HFFc6 (cell line): ENCODE measurements at places on chromosomes 6 and 20.

DNA sequence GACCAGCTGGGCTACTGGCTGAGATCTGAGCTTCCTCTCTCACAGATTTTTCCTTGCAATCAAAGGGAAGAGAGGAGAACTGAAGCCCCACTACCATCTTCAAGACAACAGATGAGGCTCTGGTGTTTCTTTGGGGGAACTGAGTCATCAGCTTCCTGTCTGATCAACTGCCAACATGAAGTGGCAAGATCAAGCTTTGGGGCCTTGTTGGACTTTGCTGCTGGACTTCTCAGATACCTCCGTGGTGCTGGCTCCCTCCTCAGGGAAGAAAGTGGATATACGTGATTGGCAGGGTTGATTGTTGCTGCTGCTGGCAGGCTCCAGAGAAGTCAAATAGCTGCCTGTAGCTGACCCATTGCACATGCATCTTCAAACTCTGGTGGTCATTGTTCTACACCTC, 3.6 kb upstream of the TOX2 start:
- peak; percentile 84 for DNase-seq

GRCh38 chr20:64035066-64035932, 683 bp upstream of the C20orf204 start:
- DNase-seq, result no peak

DNA sequence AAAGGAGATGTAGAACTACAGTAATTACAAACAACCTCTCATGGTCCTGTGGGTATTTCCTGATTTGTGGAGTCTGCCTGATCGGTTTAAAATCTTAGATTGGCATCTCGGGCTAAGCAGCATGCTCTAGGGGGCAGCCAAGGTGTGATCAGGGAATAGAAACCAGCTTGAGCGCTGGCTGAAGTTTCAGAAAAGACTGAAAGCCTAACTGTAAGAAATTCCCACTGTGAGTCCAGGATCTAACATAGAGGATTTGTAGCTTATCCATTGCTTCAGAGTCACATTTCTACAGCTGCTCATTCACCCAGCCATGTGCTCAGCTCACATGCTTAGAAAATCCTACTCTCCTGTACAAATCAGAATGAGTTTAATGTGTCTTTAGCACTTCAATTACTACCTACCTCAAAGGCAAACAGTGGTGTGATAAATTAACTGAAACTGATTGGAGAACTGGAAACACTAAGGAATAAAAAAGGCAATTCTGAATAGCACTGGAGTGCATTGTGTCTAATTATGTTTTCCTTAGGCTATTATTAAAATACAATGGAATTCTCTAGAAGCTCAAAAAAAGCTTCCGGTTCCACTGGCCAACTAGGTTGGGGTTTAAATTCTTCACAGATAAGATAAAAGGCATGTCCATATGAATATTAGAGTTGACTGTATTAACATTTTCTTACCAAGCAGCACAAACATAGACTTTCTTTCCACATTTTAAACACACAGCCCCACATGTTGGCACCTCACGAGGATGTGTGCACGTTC, 73.8 kb upstream of the MPC1 start:
- DNase-seq, result no peak

DNA sequence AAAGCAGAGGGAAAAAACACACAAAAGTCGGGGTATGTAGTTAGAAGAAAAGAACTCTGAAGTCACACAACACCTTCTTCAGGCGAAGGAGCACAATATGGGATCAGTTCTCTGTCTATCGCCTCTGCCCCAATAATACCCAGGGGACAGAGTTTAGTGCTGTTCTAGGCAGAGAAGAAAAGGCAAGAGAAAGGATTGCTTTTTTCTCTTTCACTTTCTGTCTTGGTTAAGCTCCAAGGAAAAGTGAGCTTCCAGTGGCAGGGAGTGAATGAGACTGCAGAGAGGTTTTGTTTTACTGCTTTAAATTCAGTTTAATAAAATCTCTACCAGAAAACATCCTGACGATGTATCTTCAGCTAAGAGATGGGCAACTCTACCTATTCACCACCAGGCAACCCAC, 86.6 kb upstream of the STXBP5 start:
- no peak for DNase-seq

DNA sequence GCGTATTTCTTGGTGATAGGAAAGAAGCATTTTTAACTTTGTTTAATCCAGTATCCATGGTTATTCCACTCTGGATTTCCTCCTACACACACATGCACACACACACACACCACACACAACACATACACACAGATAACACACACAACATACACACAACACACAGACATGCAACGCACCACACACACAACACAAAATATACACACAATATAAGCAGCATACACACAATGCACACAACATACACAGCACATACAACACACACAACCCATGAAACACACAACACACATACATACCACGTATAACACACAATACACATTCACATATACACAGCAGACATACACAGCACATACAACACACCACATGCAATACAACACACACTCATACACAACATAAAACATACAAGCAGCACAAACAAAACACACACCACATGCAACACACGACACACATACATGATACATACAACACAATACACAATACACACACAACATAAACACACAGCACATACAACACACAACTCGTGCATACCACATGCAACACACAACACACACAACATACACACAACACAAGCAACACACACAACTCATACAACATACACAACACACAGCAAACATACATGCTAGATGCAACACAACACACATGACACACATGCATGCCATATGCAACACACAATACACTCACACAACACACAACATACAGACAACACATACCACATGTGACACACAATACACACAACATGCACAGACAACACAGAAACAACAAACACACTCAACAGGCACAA, 13.0 kb downstream of the TTLL2 start:
- DNase-seq, result no peak

DNA sequence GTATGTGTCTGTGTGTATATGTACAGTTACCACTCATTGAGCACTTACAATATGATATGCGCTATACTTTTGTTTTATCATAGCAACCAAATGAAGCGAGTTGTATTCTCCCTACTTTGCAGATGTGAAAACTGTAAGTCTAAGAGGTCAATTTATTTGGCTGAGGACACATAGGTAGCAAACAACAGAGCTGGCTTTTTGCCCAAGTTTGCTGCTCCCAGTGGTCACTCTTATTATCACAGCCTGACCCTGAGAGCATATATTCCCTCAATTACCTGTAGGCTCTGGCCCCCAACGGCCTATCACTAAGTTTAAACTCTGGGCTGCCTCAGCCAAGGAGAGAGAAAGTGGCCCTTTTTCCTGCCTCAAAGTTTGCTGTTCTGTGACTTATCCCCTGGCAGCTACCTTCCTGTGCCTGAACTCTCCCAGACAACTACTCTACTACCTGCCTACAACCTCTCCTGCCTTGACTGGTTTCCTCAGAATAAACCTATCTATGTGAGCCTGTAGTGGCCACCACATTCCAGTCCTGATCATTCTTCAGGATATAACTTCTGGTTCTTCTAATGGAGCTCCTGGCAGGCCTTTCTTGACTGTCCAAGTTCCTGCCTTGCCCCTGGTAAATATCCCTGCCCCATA, 221.8 kb downstream of the FRK start:
- DNase-seq, result no peak

DNA sequence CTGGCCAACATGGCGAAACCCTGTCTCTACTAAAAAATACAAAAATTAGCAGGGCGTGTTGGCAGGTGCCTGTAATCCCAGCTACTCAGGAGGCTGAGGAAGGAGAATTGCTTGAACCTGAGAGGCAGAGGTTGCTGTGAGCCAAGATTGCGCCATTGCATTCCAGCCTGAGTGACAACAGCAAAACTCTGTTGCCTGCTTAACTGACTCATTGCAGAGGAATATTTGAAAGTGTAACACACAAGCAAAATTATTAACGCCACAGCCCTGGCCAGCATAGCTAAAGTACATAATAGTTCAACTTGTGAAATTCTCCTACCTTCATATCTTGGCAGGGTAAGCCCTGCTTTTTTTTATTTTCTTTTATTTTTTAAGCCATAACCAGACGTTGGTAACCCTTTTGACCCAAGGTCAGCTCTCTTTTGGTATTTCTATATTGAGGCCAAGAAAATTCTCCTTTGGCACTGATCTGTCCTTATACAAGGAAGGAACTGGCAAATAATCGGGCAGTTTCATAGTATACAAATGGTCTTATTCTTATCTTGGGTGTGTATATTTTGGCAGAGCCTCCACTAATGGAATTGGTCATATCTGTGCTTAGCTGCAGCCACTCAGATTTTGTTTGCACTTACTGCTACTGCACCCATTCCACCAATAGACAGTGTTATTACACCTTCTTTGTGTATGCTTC, 4.0 kb upstream of the ADGRF5 start:
- DNase-seq, result peak; percentile 65

- DNase-seq, result no peak
Measured at GRCh38 chr6:45738057-45738455, 277.6 kb downstream of the CLIC5 start.

DNA sequence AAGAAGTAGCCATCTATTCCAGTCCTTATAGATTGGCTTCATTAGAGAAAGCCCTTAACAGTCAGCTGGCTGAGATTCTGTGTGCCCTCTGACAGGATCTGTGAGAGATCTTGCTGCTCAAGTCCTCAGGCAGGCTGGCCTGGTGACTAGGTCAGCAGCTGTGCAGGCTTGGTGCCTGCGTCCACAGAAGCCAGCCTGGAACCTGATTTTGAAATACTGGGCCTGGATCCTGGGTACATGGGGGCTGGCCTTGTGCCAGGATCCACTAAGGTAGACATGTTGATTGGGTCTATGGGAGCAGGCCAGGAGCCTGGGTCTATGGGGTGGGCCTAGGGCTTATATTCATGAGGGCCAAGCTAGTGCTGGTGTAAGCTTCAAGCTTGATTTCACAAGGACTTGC, 381.8 kb upstream of the MARCKS start:
- no peak for DNase-seq

DNA sequence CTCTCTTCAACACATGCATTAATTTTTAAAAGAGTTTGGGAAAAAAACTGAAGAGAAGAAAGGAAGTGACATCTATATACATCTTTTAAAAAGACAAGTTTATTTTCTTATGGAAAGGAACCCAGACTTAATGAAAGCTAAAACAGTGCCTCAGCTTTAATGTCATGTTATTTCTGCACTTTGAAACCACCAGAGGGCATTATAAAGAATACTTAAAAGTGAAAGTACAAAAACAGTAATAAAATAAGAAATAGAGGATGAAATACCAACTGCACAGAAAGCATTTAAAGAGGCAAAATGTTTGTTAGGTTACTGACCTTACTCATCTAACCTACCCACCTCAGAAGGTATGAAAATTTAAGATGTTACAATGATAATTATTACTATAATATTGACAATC, 98.8 kb downstream of the HUS1B start:
- DNase-seq, result no peak

GRCh38 chr20:56358600-56359211, at the start of gene FAM210B:
Gene FAM210B (plus strand): TSS chr20:56358974. CDS start chr20:56359006, 32 bp downstream.
- peak; percentile 79 for DNase-seq

GRCh38 chr20:39630215-39630908, 668.2 kb downstream of the DHX35 start:
- DNase-seq, result no peak

- DNase-seq, result no peak
Measured at GRCh38 chr6:149482545-149483333, 2.1 kb downstream of the ZC3H12D start.

DNA sequence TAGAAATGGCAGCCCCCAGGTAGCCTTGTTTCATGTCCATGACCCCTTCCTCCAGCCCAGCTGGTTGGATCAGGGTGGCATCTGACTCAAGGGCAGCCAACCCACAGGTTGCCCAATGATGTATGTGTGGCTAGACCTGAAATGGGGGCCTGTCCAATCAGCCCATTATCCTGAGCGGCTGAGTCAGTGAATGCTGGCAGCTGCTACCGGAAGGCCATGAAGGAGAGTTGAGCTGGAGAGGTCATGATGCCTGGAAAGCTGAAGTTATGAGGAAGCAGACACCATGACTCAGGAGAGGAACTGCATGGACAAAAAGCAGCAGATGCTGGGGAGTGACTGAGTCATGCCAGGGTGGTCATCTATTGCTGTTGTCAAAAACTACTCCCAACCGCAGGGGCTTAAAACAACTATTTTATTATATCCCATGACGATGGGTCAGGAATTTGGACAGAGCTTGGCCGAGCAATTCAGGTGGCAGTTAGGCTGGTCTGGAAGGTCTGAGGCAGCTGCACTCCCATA, 67.3 kb downstream of the MDGA1 start:
- peak; percentile 99 for DNase-seq

GRCh38 chr20:48773837-48774418, 53.9 kb downstream of the PREX1 start:
- DNase-seq, result no peak

DNA sequence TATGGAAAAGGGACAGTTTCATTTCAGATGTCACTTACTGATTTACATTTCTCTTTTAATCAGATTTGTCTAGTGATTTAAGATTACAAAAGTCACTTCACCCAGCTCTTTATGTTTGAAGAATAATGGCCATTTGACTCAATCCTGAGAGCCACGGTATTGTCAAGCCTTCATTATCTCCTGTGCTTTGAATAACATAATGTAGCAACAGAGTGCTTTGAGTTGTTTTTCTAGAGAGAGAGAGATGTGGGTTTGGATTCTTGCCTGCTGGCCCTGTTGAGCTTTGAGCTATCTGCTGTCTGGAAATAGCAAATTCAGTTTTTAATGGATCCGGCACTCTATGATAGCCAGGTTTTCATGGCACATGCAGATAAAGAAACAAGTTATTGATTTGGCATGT, 478.4 kb upstream of the SOX4 start:
- DNase-seq, result no peak

GRCh38 chr6:138377844-138378243, at the start of gene SMIM28:
Gene SMIM28 (plus strand): TSS chr6:138377905. CDS start chr6:138378073, 168 bp downstream.
- DNase-seq, result no peak

DNA sequence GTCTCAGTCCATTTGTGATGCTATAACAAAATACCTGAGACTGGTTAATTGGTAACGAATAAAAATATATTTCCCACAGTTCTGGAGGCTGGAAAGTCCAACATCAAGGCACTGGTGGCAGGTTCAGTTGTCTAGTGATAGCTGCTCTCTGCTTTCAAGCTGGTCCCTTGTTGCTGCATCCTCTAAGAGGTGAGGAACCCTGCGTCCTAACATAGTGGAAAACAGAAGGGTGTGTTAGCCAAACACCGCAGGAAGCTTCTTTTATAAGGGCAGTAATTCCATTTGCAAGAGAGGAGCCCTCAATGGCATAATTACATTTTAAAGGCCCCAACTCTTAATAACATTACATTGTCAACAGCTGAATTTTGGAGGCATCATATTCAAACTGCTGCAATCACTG, 372.7 kb downstream of the ADGRB3 start:
- DNase-seq, result no peak

DNA sequence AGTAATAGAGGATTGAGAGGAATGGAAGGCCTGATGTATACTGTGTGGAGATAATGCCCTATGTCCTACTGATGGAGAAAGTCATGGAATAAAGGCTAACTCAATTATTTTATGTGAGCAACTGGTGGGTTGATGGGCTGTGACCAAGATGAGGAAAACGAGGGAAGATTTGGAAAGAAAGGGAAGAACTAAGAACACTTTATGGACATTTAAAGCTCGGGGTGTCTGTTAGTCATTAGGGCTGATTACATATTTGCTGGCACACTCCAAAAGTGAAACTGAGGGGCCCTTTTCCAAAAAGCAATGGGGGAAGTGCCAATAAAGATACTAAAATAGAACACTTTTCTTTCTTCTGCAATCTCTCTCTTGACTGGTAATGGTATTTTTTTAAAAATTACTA, 439.5 kb downstream of the PLCB1 start:
- no peak for DNase-seq
